NCI-H1436 (cell line): ENCODE measurements at places on chromosomes 5 and 9.

GRCh38 chr5:7886849-7887475, 18.0 kb downstream of the MTRR start:
- DNase-seq, result no peak

GRCh38 chr9:88312045-88312444, 76.2 kb upstream of the SPIN1 start:
- DNase-seq, result no peak

GRCh38 chr5:164354139-164354751, 848.8 kb downstream of the MAT2B start:
- no peak for DNase-seq

DNA sequence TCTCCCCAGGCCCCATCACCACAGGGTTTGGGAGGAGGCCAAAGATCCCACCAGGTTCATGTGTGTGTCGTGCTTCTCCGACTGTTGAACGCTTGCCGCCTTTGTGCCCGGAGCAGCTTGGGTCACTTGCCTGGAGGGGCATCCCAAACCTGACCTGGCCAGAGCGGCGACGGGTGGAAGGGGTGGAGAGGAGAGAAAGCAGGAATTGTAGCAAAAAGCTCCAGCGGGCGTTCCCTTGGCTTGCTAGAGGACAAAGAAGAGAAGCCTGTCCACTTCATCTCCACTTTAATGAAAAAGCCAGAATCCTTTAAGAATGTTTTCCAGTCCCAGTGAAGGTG, 2.9 kb upstream of the TRIM41 start:
- no peak for DNase-seq

- DNase-seq, result no peak
These were observed 102.4 kb upstream of the PJA2 start for GRCh38 chr5:109511980-109512734.

- peak; percentile 80 for DNase-seq
These were observed at the start of the genes NDOR1 and TMEM203 for GRCh38 chr9:137205126-137206069. TSS of gene NDOR1 (plus strand) at chr9:137205700. CDS start at chr9:137205778, 78 bp downstream. TSS of gene TMEM203 (minus strand) at chr9:137205648. CDS start at chr9:137205414, 234 bp downstream.

DNA sequence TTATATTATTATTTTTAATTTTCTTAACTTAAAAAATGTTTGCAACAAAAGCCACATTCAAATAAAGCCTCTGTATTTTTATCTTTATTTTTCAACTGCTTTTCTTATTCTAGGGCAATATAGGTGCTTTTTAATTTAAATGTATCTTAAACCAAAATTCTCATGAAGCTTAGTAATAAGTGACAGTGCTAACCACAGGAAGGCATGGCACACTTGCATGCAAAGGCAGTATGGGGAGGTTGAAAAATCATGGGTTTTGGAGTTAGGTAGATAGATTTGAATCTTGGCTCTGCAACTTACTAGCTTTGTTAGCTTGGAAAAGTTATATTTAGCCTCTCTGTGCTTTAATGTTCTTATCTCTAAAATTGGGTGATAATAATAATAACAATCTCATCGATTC, 458.0 kb downstream of the DMAC1 start:
- no peak for DNase-seq

DNA sequence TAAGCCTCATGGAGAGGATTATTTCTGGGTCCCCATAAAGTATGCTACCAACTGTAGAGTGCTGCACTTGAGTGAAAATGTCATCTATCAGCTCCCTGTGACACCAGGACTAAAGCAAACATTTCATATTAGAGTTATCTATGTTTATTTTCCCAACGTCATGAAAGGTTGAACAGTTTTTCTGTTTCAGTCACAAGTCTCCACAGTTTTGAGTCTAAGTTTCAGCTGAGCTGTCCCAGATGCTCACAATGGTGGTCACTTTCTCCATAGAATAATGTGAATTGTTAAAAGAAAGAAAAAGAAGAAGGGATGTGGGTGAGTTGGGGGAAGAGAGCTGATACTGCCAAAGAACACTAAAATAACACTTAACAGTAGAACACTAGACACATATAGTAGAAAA, 126.3 kb upstream of the C9orf72 start:
- no peak for DNase-seq

GRCh38 chr9:31146485-31147166, 1237.8 kb upstream of the ACO1 start:
- DNase-seq, result no peak

GRCh38 chr9:106075960-106076327, 381.6 kb downstream of the TMEM38B start:
- no peak for DNase-seq

- DNase-seq, result peak; percentile 57
These were observed 87.6 kb downstream of the MAMDC2 start for GRCh38 chr9:70131296-70131695.

GRCh38 chr5:122073864-122074263, 4.2 kb downstream of the LOX start:
- no peak for DNase-seq

- DNase-seq, result no peak
These were observed 4.4 kb upstream of the DIPK1B start for GRCh38 chr9:136707849-136708517.

DNA sequence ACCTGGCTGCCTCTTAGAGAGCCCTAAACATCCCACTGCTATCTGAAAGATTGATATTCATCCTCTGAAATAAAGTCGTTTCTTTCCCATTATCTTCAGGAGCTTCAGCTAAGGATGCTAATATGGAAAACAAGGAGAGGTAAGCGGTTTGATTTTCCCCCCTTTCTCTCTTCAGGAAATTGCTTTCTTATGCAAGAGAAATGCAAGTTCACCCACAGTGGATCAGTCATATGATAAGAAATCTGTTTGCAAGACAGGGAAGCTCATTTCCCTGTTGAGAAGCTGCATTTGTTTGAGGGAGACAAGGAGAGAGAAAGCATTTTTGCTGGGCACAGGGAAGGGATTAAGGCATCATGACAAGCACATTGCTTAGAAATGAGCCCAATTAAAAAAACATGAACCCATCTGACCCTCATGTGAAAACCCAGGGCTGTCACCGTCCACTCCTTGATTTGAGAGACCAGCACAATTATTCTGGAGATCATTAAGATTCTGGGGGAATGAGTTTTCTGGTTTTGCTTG, 53.7 kb upstream of the BOD1 start:
- no peak for DNase-seq

GRCh38 chr5:133359861-133360260, 252.5 kb downstream of the FSTL4 start:
- DNase-seq, result no peak
